ENCODE measurements at places on chromosomes 6 and 20. TPM values are rescaled to one million over a fixed set of nuclear protein-coding genes. Genes with fewer than 3 reads are reported as not detected.

Gene HFE
- total RNA-seq, result 16.8 TPM

Gene BEND3
- 0.93 TPM for total RNA-seq

Gene SLC22A7
- total RNA-seq, result not detected

Gene SERPINB6
- total RNA-seq, result 108 TPM

Gene FAM217A
- not detected for total RNA-seq

Measured in aortic smooth muscle cell (primary cell).